ENCODE measurements at places on chromosomes 11 and 22. TPM values are rescaled to one million over a fixed set of nuclear protein-coding genes. Genes with fewer than 3 reads are reported as not detected.

- no peak for DNase-seq
Observed at GRCh38 chr11:105861225-105861624, 160.8 kb downstream of the MSANTD4 start.

The AGBL2 gene
- 2.9 TPM for total RNA-seq

The HOATZ gene
- total RNA-seq, result not detected

- no peak for DNase-seq
Observed at GRCh38 chr22:37442537-37442936, 15.3 kb upstream of the ELFN2 start.

The UCP3 gene
- total RNA-seq, result 1.1 TPM

- peak; percentile 42 for DNase-seq
Observed at GRCh38 chr11:45964911-45965389, 42.5 kb downstream of the LARGE2 start.

DNA sequence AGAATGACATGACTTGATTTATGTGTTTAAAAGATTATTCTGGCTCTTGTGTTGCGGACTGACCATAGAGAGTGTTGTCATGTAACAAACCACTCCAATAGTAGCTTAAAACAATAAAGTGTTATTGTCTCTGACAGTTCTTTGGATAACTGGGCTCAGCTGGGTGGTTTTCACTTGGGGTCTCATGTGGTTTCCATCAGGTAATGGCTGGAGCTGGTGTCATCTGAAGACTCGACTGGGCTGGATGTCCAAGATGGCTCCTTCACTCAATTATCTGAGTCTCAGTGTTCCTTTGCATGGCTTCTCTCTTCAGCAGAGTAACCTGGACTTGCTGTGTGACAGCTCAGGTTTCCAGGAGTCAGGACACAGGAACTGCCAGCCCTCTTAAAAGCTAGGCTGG, 104.3 kb upstream of the NNMT start:
- DNase-seq, result no peak

The NAGA gene
- 38.3 TPM for total RNA-seq

GRCh38 chr11:78476066-78476465, 58.4 kb upstream of the GAB2 start:
- DNase-seq, result no peak

The ARVCF gene
- 12.2 TPM for total RNA-seq

The CSNK2A3 gene
- total RNA-seq, result 1.5 TPM
